ENCODE measurements at places on chromosomes 12 and 14.

DNA sequence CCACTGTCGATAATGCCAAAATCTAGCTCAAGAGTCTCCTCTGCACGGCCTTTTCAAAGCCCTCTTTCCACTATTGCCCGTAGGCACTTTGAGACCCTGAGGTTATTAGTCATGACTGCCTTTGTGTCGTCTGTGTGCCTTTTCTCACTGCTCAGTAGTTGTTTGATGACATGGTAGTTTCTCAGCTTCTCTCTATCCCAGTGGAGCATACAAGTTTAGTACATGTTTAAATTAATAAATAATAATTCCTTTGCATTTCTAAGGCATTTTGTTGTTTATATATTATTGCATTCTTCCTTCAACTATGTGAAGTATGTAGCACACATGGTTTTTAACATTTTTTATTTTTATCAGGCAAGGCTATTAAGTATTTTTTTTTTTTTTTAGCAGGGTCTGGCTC is 458.1 kb downstream of the PCNX1 start:
- DNase-seq: no peak

DNA sequence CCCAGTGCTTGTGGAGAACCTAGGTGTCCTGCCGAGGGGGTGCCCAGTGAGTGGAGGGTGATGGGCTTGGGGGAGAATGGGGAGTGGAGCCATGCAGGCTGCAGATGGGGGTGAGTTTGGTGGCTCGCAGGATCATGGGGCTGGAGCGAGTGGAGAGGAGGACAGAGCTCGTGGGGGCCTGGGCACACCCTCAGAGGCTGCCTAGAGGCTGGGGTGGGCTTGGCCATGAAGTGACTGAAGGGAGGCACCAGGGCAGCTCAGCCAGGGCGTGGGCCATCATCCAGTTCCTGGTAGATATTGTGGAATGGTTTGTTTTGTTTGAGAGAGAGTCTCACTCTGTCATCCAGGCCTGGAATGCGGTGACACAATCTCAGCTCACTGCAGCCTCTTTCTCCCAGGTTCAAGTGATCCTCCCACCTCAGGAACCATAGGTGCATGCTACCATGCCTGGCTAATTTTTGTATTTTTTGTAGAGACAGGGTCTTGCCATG is 43.4 kb upstream of the AMN start:
- no peak for DNase-seq

DNA sequence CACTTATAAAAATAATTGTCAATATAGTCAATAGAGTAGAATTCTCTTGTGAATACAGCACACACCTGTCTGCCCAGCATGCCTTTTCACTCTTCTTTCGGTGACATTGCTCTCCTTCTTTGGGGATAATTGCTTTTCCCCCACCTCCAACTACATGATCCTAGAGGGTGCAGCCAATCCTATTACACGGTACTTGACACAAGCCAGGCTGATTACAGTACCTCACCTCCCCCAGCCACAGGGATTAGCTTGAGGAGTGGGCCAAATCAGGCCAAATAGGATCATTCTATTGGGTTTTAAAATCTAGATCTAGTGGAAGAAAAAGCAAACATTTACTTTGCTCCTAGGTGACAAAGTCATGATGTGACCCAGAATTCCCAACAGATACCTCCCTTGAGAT is 16.8 kb upstream of the NFYB start:
- DNase-seq: no peak

- no peak for DNase-seq
Observed at GRCh38 chr12:99020871-99021270, 375.8 kb downstream of the APAF1 start.

DNA sequence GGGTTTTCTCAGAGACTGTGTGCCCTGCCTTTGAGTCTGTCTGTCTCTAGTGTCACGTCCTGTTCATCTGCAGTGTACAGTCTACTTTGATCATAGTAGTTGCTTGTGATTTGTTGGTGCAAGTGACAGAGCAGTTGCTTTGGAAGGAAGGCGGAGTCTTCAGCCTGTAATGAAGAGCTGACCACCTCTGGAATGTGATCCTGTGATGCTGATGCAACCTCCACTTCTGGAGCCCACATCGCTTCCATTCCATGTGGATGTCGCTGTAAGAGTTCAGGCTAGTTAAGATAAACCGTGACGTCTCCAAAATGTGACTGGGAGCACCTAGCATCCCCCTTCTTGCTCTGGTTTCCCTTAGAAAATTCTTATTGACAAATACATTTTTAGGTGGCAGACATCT is 51.8 kb downstream of the PELI2 start:
- peak; percentile 59 for DNase-seq

- DNase-seq: no peak
Observed at GRCh38 chr14:70186900-70187451, 1.8 kb downstream of the SLC8A3 start.

GRCh38 chr12:50222275-50222783 is 55.2 kb upstream of the CERS5 start:
- DNase-seq: peak; percentile 93

Data from amniotic epithelial cell (primary cell).